Kasumi-1 (cell line): ENCODE measurements at places on chromosomes 16 and 17.
A peak's percentile ranks its signal among the peaks of the same experiment; 100 is the strongest.

GRCh38 chr16:46976550-46976949 lies 3.1 kb upstream of the DNAJA2 start:
- no peak for DNase-seq

GRCh38 chr16:10756574-10756973 lies 12.9 kb downstream of the NUBP1 start:
- no peak for DNase-seq

GRCh38 chr17:77274096-77274845 lies 133.5 kb downstream of the SEC14L1 start:
- peak; percentile 45 for DNase-seq

DNA sequence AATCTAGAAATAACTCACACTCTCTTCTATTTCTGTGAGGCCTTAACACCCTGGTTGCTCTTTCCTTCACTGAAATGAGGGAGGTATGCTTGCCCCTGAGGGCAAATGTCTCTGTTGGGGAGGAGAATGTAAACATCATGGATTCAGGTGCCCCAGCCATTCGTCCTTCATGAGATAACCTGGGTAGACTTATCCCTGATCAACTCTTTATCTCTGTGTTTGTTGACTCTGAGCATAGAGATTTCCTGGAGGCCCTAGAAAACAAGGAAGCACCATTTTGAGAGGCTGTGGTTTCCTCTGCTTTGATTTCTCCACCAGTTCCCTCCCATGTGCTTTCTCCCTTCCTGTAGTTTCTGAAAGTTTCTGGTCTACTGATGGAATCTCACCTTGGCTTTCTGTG lies 77.3 kb downstream of the PHKB start:
- DNase-seq, result no peak

- DNase-seq, result peak; percentile 89
Measured at GRCh38 chr16:86563469-86564345, 2.9 kb upstream of the FOXC2 start.

DNA sequence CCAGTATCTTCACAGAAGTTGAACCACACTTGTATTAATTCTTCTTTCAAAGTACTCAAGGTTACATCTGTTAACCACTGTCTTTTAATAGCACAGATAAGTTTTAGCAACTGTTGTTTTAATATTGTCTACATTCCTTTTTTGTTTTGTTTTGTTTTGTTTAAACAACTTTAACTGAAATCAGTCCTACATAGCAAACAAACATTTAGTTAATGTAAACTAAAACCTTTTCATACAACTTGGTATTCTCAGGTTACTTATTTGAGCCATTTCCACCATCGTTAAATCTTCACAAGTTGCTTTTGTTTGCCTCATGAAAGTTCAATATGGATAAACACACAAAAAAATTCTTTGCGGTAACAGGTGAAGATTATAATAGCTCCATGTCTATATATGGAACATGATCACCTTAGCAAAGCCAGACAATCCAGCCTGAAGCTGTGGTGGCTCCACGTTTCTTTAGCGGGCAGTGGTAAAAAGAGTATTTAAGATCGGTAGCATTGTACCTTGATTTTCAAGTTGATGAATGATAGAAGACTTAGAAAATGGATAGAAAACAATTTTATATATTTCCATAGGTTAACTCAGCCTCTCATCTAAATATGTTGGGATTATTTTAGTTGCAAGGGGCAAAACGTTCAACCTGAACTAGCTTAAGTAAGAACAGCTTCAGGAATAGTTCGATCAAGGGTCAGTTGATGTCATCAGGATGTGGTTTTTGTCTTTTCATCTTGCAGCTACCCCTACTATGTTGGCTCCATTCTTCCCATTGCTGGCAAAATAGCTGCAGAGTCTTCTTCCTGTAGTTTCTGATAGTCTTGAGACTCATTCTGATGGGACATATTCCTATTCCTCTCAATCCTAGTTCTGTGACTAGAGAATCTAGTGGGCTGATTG lies 182.8 kb downstream of the FTO start:
- DNase-seq, result no peak

- peak; percentile 37 for DNase-seq
Measured at GRCh38 chr17:29565643-29566472, 979 bp downstream of the ABHD15 start.

GRCh38 chr17:4999430-5000093 lies 1.8 kb downstream of the KIF1C start:
- DNase-seq, result no peak

DNA sequence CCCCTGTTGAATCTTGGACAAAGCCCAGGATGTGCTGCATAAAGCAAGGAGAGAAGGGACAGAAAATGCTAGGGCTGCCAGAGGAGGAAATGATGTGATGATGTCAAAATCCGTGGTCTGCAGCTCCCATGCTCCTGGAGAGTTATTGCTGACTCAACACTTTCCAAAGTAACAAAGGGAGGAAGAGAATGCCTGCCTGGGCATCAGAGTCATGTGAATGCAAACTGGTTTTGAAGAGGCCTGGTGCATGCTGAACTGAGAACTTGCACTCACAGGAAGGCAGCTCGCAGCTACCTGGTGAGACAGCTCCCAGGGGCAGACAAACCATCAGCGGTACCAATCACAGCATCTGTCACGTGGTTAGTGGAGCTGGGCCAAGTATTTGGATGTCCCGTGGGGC lies 2.8 kb downstream of the MARVELD3 start:
- DNase-seq, result no peak

- no peak for DNase-seq
Measured at GRCh38 chr17:13995856-13996271, 73.4 kb upstream of the COX10 start.

DNA sequence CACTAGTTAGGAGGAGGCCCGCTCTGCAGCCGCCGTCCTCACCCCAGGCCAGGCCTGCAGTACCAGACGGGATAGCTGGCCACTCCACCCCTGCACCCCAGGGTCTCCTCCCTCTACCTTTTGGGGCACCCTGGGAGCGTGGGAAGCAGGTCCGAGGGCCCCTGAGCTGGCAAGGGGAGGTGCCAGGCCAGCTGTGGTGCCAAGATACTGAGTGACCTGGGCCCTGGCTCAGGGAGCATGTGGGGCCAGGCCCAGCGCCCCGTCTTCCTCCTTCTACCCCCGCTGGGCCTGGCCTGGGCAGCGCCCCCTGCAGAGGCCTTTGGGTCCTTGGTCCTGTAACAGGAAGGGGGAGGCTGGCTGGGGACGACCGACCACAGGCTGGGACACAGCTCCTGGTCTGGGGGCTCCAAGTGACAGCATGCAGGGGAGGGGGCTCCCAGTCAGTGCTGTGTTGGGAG lies 13.0 kb downstream of the PAM16 start:
- no peak for DNase-seq

DNA sequence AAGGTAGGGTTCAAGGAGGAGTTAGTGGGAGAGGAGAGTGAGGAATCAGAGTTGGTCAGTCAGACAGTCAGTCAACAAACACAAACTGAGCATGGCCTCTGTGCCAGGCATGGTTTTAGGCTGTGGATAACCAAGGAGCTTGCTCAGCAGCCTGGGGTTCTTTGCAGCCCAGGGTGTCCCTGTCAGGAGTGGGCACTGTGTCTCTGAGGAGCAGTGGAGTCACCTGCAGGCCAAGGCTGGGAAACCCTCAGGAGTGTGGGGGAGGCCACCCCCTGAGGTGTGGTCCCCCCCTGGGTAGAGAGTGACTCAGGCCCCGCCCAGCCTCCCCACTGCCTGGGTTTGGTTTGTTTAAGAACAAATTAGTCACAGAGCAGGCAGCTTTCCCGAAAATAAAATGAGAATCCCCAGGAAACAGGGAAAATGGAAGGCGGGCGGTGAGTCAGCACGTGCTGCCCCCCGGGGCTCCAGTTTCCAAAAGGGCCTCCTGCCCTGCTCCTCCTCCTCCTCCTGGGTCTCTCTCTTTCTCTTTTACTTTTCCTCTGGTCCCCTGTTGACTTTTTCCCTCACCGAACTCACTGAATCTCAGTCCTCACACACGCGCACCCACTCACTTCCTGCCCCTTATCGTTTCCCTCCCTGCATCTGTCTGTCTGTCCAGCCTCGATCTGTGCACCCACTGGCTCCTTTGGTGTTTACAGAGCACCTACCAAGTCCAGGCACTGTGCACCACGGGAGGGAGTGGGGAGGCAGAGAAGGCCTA lies 44.3 kb downstream of the SOCS3 start:
- DNase-seq, result no peak

GRCh38 chr17:75736173-75736835 lies 15.0 kb downstream of the ITGB4 start:
- DNase-seq, result no peak

DNA sequence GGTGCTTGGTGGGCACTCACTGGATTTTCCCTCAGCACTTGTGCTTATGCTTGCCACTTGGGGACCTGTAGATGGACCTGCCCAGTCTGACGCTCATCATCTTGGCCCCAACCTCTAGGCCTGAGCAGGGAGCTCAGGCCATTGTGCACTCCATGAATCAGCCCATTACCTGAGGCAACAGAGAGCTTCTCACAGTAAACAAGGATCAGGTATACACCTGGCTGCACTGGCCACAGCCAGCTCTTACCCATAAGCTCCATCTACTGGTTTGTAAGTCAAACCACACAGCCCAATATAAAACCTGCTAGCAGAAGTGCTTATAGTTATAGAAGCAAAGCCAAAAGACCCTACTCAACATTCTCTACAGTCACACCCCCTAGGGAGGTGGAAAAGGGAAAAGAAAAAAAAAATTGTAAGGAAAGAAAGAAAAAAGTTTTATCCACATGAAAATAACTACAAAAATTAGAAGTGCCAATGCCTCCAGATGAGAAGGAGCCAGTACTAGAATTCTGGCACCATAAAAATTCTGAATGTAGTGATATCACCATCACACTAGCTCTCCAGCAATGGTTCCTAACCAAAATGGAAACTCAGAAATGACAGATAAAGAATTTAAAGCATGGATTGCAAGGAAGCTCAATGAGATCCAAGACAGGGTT lies 87.8 kb upstream of the CDH5 start:
- no peak for DNase-seq

- no peak for DNase-seq
Measured at GRCh38 chr17:30905742-30906100, 317 bp downstream of the TEFM start.

- no peak for DNase-seq
Measured at GRCh38 chr17:2390199-2390836, 10.5 kb downstream of the MNT start.

- DNase-seq, result no peak
Measured at GRCh38 chr16:67393111-67393787, at the start of gene TPPP3. TPPP3 (minus strand) TSS chr16:67393498; CDS start chr16:67391111, 2,387 bp downstream.

DNA sequence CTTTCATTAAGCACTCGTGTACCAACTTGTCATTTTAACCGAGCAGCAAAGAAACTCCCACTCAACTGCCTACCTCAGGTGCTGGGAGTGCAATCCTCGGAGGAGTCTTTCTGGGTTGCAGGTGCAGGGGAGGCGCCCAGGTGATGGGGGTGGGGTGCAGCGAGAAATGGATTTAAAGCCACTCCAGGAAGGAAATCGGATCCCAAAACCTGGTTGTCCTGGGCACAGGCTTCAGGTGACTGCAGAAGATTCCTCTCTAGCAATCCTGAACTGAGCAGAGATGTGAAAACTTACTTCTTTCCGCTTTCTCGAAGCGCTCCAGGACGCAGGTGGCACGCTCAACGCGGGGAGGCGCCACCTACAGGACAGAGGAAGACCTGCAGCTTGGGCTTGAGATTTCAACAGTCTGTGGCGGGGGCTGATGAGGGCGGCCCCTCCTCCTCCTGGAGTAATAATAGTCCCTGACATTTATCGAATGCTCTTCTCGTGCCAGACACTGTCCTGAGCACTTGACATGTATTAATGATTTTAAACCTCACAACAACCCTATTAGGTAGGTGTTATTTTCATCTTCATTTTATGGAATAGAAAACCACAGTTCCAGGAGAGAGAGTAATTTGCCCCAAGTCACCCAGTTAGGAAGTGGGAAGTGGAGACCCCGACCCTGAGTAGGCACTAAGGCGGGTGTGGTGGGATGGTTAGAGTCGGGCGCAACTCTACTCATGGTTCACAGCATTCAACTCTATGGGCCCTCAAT lies 27.2 kb upstream of the SKAP1 start:
- DNase-seq, result peak; percentile 87

GRCh38 chr16:426906-427249 lies 1.4 kb downstream of the RAB11FIP3 start:
- DNase-seq, result no peak

DNA sequence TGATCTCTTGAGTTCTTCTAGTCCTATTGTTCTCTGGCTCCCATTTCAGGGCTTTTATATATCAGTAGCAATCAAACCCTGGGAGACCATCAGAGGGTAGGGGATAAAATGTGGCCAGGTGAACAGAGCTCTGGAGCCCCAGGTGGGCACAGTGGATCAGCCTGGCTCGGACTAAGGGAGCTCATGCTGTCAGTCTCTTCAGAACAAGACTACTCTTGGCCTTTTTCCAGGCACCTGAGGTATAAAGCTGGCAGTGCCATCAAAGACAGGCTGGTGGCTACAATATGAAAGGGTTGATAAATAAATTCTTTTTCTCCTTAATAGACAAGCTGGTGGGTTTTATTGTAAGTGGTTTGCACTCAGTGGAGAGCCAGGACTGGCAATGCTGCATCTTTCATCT lies 160.0 kb upstream of the CCL2 start:
- no peak for DNase-seq

DNA sequence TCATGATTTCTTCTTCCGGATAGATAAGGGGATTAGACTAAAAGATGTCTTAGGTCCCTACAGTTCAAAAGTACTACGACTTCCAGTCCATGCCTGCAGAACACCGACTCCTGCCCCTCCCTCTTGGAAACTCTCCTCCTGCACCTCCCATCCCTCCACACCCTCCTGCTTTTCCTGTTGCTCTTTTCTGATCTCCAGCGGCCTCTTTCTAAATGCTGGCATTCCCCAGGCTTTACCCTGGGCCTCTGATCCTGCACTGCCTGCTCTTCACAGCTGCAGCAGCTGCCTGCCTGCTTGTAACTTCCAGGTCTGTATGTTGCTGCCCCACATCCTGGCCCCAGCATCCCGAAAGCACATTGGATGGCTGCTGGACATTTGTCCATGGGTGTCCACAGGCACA lies 154.2 kb downstream of the KCNJ12 start:
- no peak for DNase-seq

GRCh38 chr17:61218438-61218837 lies 181.2 kb upstream of the TBX2 start:
- no peak for DNase-seq

DNA sequence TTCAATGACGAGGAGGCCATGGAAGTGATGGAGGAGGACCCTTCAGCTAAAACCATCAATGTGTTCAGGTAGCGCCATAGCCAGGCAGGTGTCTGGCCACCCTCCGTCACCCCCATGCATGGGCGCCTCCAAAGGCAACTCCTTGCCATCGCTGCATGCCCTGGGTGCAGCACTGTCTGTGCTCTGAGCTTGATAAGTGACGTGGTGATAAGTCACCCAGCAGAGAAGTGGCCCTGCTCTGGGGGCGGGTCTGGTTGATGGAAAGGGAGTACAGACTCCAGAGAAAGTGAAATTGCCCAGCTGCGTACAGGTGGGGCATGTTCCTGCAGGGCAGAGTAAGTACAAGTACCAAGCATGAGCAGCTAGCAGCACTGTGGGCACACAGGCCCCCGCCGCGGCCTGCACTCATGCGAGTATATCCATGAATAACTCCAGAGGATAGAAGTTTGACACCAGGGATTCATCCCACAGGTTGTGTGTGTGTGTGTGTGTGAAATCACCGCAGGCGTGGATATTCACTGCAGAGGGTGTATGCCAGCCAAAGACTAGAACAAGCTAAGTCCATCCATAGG lies 13.1 kb downstream of the DNAI2 start:
- DNase-seq, result no peak

- DNase-seq, result no peak
Measured at GRCh38 chr17:42474276-42474675, 15.6 kb downstream of the ATP6V0A1 start.
